ENCODE measurements at places on chromosomes 5 and 9.

DNA sequence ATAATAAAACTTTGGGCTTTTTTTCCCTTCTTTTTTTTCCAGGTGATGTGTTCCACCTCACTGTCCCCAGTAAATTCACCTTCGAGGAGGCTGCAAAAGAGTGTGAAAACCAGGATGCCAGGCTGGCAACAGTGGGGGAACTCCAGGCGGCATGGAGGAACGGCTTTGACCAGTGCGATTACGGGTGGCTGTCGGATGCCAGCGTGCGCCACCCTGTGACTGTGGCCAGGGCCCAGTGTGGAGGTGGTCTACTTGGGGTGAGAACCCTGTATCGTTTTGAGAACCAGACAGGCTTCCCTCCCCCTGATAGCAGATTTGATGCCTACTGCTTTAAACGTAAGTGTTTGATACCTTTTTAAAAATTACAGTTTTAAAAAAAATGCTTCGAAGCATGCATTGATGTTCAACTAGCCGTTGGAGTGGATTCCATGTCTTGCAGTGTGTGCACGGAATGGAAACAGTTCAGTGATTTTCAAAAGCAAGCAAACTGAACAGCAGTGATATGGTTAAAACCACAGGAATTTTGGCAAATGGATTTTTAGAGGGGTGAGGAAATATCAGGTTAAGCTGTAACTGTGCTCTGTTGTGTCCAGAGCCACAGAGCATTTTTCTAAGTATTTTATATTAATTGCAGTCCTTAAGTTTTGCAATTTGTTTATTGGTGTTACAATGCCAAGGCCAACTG lies 40.7 kb downstream of the VCAN start:
- no peak for DNase-seq

GRCh38 chr5:19837536-19838174 lies 150.3 kb downstream of the CDH18 start:
- no peak for DNase-seq

DNA sequence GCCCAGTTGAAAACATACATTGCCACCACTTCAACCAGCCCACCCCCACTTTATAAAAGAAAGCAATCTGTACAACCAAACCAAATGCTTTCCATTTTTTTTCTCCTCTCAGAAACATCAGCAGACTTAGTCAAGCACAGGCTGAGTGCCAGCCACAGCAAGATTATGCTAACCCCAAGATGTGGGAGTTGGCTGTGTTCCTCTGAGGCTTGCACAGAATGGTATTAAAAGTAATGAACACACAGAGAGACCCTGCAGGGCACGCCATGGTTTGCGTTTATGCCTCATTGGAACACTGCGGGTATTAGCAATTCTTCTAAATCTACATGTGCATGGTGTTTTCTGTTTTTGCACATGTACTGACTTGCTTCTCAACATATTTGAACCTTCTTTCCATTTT lies 419.9 kb upstream of the GRAMD2B start:
- no peak for DNase-seq

- no peak for DNase-seq
These were observed 3.2 kb upstream of the MIGA2 start for GRCh38 chr9:129033216-129033615.

DNA sequence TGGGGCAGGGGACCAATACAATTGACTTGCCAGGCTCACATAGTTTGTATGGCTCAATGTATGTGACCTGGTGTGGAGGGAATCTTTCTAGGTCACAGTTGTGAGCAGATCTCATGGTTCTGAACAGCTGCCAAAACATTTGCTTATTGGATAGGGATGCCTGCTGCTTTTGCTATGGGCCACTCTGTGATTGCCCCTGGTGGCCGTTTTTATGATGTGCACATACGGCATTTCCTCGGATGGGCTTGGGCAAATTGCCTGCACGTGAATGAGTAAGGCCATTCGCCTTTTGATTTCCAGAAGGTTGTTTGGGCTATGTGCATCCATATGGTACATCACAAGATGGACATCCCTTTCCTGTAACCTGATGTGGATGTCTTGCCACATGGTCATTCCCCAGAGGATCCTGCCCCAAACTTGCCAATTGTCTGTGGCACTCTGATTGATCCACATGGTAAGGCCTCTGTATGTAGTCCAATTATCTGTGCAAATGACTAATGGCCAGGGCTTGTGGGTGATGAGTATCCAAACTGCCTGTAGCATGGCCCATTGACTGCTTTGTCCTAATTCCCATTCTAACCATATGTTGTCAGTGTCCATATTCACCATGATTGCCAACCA lies 10.7 kb upstream of the SLC22A4 start:
- no peak for DNase-seq

GRCh38 chr5:30831605-30832004 lies 361.9 kb upstream of the CDH6 start:
- no peak for DNase-seq

DNA sequence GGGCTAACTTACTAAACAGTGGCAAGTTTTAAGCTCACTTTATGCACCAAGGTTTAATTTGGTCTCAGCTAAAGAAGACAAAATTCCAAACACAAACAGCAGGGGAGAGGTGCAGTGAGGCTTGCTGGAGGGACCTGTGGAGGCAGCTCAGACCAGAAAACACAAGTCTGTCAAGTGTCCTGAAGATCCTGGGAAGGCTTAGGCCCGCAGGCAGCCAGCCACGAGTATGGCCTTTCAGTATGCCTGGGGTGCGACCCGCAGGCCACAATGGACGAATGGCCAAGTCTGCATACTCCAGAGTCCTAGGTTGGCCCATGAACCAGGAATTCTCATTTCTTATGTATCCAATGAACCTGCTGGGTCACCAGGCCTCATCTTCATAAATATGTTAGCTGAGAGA lies 9.3 kb downstream of the CCNI2 start:
- DNase-seq = no peak

DNA sequence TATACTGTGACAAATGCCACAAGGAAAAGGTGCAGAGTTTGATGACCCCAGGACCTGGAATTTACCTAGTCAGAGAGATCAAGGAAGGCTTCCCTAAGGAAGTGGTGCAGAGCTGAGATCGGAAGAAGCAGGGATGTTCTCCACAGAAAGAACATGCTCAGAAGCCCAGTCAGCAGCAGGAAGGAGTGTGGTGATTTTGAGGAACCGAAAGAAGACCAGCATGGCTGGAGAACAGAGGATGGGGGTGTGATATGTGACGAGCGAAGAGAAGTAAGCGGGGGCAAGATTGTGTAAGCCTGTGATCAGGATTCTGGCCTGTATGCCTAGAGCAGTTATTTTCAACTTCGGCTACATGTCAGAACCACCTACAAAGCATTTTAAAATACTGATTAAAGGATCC lies 18.7 kb upstream of the PIK3R1 start:
- no peak for DNase-seq

DNA sequence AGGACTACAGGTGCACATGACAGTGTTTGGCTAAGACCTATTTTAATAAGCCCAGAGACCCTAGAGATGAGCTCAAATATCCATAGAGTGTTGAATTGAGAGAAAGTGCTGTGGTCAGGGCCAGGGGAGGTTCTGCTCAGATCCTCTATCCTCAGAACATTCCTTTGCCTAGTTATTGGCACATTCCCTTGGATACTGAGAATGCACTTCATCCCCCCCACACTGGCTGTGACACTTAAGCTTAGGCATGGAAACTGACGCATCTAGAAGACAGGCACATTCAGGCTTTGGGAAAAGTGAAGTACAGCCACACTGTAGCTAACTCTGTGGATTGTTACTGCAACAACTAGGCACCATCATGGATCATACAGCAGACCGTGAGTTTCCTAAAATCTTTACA lies 27.1 kb upstream of the RASGRF2 start:
- no peak for DNase-seq

DNA sequence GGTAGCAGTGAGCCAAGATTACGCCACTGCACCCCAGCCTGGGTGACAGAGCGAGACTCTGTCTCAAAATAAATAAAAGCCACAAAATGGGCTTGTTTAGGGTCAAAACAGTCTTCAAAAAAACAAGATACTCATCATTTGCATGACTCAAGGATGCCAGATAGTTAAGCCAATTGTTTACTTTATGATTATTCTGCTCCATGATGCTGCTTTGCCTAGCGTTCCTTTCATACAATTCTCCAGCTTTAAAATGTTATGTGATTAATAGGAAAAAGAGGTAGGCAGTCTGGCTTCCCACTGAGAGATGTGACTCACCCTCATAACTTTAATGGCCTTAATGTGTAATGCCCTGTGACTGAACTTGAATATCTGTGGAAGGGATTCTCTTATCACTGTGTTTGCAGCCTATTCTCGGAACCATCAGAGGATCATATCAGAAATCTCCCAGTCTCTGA lies 364.6 kb upstream of the TRPC7 start:
- peak; percentile 4 for DNase-seq

DNA sequence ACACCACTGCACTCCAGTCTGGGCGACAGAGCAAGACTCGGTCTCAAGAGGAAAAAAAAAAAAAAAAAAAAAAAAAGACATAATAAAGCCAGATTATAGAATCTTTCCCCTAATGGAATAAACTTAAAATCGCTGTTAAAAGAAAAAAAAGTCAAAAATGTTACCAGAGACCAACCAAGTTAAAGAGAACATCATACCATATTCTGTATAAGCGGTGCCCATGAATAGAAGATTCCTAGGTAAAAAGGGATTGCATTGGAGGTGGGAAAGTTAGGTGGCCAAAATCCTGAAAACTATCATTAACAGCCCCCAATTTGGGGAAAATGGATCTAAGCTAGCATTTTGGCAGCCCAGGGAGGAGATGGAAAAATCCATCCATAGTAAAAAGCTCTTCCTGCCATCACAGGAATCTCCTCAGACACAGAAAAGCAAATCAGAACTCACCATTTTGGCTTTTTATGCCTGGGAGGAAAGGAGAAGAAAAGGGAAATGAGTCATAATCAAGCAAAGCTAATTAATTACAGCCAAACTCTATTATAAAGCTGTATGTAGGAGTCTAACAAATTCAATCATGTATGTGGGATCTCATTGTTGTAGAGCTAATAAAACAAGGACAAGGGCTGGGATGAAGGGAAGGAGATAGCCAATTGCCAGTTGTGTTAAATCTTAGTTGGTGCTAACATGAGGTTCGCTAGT lies 363.8 kb downstream of the ARL15 start:
- DNase-seq = no peak

DNA sequence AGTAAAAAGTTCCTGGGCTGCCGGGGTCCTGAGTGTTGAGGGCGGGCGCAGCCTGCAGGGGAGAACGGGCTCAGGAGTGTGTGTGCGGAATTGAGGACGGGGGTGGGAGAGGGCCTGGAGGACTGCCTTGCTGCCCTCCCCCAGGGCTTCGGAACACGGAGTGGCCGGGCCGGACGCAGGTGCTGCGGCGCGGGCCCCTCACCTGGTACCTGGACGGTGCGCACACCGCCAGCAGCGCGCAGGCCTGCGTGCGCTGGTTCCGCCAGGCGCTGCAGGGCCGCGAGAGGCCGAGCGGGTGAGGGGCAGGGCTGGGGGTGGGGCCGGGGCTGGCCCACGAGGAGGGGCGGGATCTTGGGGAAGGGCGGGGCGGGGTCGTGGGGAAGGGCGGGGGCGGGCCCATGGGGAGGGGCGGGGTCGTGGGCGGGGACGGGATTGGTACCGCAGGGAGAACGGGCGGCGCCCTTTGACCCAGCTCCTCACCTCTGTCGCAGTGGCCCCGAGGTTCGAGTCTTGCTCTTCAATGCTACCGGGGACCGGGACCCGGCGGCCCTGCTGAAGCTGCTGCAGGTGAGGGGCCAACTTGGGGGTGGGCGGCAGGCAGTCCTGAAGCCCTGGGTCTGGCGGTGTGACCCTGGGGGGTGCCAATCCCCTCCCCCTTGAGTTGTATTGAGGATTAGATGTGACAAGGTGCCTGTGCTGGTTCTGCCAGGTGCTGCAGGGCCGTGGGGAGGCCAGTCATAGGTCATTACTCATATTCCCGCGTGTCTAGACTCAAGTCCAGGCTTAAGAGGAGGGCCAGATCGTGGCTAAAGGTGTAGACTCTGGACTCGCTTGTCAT lies 7.1 kb downstream of the FPGS start:
- DNase-seq = no peak

- no peak for DNase-seq
These were observed 17.5 kb downstream of the ADRA1B start for GRCh38 chr5:159933531-159934485.

DNA sequence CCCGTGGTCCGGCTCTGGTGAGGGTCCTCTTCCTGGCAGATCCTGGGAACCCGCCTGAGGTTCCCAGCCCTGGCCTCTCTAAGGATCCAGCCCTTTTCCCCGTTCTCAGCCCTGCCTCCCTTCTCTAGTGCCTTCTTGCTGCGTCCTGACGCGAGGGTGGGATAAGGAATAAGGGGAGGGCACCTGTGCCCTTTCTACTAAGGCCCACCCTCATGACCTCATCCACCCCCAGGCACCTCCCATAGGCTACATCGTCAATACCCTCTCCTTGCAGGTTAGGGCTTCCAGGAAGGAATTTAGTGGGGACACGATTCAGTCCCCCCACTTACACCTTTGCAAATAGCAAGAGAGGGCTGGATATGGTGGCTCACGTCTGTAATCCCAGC lies 10.7 kb upstream of the DIPK1B start:
- no peak for DNase-seq

- DNase-seq = no peak
These were observed 15.7 kb downstream of the LPCAT1 start for GRCh38 chr5:1507961-1508658.

- no peak for DNase-seq
These were observed 24.6 kb downstream of the CAMK2A start for GRCh38 chr5:150264667-150265603.

- DNase-seq = no peak
These were observed 1042.3 kb downstream of the CDH12 start for GRCh38 chr5:21810737-21811316.

- no peak for DNase-seq
These were observed 107.3 kb upstream of the WWC1 start for GRCh38 chr5:168184103-168184502.

GRCh38 chr9:134488331-134489280 lies 153.0 kb upstream of the COL5A1 start:
- DNase-seq = no peak

DNA sequence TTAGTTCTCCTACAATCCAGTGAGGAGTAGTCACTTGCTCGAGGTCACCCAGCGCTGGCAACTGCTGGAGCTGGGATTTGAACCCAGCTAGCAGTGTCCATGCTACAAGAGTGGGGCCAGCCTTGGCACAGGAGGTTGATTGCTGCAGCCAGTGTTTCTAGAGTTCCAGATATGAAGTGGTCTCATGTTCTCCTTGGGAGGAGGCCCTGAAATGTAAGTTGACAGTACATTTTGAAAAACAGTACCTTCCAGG lies 802 bp downstream of the CCDC107 start:
- no peak for DNase-seq

DNA sequence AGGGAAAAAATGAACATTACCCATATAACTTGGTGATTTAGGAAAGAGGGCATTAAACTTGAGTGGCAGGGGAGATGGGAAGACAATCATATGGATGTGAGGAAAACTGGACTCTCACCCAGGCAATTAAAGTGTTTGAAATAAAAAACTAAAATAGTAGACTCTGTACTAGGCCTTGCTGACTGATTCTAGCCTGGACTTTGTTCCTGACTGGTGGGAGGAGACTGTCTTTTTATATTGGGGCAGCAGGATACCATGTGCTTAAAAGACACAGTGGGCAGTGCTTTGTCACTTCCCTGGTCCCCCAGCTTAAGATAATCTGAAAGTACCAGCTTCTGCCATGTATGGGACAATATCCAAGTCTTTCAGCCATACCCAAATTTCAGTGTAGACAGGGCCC lies 107.0 kb downstream of the ACTL7B start:
- DNase-seq = no peak

GRCh38 chr5:159581502-159582249 lies 251.4 kb upstream of the IL12B start:
- DNase-seq = peak; percentile 1

Data from NCI-H1417 treated with DMSO at 0.1 percent for 48 hours (cell line).